ENCODE measurements at places on chromosomes 13 and 19.
A peak's percentile ranks its signal among the peaks of the same experiment; 100 is the strongest.

DNA sequence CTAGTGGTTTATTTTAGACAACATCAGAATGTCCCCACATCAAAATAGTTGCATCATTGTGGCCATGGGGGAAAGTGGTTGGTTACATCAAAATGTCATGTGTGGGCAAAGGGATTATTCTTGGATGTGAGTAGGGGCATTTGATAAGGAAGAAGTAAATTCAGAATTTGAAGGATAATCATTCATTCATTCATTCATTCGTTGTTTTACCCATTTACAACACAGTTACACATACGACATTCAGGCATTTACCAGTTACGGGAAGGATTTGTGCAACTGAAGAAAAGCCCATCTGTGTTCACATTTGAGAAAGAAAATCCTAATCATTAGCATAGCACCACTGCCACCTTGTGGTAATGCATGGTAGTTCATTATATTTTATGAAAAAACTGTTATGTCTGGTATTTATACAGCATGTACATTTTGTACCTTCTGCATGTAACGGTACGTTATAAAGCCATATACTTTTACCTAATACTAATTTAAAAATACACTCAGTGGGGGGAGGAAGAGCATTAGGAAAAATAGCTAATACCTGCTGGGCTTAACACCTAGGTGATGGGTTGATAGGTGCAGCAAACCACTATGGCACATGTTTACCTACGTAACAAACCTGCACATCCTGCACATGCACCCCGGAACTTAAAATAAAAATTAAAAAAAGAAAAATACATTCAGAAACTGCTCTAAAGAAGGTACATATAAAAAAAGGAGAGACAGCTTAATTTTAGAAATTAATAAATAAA is 62.1 kb downstream of the DGKH start:
- DNase-seq, result peak; percentile 92

DNA sequence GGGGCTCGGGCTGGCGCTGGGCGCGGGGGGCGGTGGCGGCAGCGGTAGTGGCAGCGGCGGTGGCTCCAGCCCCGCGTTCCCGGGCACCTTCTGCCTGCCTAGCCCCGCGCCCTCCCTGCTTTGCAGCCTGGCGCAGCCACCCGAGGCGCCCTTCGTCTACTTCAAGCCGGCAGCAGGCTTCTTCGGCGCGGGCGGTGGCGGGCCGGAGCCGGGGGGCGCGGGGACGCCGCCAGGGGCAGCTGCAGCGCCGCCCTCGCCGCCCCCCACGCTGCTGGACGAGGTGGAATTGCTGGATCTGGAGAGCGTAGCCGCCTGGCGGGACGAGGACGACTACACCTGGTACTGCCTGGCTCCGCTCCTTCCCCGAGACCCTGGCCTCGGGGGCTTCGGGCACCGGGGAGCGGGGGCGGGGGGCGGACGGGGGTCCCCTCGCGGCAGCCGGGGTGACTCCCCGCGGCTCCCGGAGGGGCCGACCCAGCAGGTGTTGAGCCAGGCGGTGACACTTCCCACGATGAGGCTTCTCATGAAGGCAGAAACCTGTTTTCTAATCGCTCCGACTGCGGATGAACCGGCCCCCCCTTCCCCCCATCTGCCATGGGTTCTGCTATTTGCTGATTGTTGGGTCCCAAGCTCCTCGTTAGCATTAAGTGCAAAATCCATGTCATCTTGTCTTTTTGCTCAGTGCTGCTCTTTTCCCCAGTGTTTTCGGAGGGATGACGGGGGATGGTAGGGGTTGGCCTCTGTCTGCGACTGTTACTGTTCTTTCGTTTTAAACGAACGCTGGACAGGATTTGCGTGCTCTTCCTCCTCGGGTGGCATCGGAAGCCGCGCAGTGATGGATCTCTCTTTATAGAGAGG is 943 bp downstream of the SLAIN1 start:
- no peak for DNase-seq

DNA sequence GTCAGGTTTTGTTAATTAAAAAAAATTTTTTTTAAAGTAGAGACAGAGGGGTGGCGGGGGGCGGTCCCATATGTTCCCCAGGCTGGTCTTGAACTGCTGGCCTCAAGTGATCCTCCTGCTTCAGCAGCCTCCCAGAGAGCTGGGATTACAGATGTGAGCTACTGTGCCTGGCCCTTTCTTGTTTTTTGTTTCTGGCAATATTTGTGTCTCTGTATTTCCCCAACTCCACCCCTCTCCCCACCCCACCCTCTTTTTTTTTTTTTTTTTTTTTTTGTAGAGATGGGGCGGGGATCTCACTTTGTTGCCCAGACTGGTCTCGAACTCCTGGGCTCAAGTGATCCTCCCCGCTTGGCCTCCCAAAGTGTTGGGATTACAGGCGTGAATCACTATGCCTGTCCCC is 600 bp upstream of the CAPN12 start:
- no peak for DNase-seq

DNA sequence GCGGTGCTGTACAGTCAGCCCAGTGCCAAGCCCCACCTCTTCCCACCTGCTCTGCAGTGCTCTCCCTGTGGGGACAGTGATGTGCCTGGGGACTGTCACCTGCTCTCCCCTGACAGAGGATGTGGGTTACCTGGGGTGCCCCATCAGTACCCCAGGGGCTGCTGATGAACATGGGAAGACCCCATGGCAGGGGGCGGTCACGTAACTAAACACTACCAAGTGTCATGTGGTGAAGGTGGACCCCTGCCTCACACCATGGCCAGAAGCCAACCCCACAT is 12.7 kb downstream of the KDM4B start:
- no peak for DNase-seq

DNA sequence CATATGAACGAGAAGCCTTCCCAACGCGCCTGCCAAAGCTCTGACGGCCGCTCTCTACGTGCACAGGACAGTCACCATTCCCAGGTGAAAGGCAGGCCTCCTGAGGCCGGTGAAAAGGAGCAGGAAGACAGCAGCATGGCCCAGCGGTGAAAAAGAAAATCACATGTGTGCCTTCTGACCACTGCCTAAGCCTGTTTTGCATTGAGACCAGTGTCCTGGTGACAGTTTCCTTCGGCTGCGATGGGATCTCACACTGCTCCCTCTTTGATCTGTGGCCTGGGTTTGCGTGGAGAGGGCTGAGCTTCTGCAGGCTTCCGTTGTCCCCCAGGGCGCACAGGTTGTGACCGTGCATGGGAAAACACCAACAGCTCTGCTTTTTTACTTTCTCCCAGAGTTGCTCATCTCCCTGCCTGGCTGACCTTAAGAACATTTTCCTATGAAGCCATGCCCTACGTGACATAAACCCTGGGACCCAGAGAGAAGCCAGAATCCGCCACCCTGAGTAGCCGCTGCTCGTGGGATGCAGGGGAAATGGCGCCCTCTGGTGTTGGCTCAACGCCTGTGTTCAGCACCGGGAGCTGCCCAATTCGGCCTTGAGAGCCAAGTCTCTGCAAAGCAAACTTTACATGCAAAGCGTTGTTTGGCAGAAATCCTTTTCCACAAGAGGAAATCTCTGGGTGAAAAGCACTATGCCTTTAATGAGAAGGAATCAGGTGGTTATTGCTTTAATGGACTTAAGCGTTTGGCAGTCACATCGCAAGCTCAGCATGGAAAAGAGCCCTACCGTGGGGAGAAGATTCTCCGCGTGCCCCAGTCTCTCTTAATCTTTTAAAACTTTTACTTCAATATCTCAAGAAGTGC is 112.2 kb upstream of the GPR12 start:
- DNase-seq, result peak; percentile 42

DNA sequence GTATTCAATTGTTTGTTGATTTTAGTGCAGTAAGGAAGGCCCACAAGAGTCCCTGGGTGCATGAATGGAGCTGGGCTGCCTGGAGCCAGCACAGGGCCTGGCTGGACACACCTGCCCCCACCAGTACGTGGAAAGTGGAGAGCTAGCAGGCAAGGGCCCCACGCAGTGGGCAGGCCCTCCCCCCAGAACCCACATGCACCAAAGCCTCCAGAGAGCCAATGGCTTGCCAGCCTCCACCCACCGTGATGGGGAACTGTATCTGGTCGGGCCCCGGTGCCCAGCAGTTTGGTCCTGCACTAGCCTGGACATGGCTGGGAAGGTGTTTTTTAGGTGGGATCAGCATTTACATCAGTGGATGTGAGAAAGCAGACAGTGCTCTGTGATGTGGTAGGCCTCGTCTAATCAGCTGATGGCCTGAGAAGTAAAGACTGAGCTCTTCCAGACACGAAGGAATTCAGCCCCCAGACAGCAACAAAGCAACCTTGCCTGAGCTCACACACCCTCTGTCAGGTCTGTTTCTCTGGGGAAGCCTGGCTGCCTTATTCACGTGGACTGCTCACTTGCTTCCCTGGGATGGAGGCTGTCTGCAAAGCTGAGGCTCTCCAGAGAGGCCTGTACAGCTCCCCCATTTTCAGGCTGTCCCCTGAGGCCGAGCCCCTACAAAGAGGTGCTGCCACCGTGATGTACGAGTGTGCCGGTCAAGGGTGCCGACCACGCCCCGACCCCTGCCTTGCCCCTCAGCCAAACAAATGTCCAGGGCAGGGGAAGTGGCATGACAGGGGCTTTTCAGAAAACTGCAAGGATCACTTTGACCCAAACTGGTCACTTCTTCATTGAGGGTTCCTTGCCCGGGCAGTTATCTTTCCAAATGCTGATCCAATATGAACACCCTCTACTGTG is 27.5 kb downstream of the RAB20 start:
- no peak for DNase-seq

GRCh38 chr13:36788276-36788675 is 30.7 kb upstream of the RFXAP start:
- DNase-seq, result no peak

GRCh38 chr19:35932291-35932936 is 3.8 kb upstream of the LRFN3 start:
- DNase-seq, result no peak

DNA sequence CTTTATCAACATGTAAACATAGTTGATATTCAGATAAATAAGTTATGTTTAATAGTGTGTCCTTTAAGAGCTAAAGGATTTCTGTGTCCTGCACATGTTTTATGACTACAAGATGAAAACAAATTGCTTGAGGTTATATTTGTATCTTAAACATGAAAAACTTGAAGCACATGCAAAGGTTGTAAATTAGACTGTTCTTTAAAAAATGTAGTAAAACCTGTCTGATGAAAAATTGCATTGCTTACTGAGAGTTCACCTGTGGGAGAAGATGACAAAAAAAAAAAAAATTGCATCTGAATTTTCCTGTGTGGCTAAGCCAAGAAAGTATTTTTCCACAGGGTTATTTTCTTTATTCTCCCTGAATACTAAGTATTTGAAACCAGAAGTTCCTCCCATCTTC is 25.7 kb upstream of the LMO7 start:
- no peak for DNase-seq

GRCh38 chr13:108225440-108225839 is 7.2 kb downstream of the ABHD13 start:
- DNase-seq, result no peak

- peak; percentile 63 for DNase-seq
These were observed 21.8 kb downstream of the HCN2 start for GRCh38 chr19:611481-611868.

GRCh38 chr13:79589603-79590393 is 108.8 kb downstream of the NDFIP2 start:
- DNase-seq, result peak; percentile 11

DNA sequence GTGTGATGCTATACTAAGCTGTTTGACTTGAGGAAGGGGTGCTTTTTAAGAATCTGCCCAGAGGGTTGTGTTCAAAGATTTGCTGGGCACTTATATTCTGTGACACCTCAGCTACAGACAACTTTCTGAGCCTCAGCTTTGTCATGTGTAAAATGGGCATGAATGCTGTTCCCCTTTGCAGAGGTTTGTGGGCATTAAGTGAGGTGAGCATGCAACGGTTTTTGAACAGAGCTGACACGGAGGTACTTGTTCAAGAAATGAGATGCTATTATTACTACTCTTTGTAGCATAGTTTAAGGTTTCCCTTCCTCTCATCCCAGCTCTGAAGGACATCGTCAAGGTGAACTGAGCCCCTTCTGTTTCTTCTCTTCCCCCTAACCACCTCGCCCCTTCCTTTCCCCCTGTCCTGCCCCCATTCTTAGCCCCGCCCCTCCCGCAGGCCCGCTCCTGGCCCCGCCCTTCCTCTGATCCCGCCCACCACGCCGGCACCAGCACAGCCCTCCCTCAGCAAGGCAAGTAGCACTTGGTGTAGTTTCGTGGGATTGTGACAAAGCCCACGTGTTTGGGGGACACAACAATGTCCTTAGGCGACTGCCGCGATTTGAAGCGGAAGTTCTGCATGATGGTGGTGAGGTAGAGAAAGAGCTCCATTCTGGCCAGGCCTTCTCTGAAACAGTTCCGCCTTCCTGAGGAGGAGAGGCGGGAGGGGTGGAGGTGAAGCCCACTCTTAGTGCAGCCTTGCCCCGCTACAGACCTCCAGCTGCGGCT is 26.1 kb upstream of the CYP2A7 start:
- DNase-seq, result no peak

DNA sequence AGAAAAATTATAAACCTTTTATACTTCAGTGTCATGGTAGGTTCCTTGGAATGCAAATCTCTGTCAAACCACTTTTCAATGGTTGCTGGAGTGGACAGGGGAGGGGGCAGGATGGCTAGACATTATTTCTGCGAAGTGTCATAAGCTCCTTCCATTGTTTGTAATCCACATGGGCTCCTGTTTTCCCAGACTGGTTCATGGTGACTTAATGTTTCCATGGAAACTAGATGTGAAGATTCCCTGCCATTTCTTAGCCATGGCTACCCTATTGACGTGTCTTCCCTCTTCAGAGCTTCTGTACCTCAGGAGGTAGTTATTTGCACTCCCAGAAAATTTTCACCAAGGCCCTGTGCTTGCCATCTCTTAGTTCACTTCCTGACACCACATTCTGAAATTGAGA is 95.3 kb downstream of the UFM1 start:
- DNase-seq, result no peak

- DNase-seq, result no peak
These were observed 1.4 kb downstream of the SLC1A5 start for GRCh38 chr19:46787040-46787330.

GRCh38 chr13:61276401-61276800 is 139.2 kb downstream of the PCDH20 start:
- no peak for DNase-seq

DNA sequence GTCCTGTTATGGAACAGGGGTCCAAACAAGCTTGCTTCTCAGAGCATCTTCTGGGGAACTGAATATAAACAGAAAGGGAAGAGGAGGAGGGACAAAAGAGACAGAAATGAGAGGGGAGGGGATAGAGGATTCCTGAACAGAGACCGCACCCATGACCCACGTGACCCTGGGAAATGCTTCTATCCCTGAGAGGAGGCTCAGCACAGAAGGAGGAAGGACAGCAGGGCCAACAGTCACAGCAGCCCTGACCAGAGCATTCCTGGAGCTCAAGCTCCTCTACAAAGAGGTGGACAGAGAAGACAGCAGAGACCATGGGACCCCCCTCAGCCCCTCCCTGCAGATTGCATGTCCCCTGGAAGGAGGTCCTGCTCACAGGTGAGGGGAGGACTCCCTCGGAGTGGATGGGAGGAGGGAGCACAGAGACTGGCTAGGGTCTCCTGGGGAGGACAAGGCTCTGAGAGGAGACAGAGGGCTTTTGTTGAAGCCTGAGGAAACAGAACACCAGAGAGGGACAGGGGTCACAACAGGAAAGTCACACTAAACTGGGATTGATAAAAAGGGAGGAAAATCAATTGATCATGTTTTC is at the start of gene CEACAM6:
TSS of gene CEACAM6 (plus strand) at position 203 of the 586 bp plus-strand sequence. CDS start at position 312, 109 bp downstream.
- no peak for DNase-seq
